CMK (cell line): ENCODE measurements at places on chromosomes 2 and 18.

DNA sequence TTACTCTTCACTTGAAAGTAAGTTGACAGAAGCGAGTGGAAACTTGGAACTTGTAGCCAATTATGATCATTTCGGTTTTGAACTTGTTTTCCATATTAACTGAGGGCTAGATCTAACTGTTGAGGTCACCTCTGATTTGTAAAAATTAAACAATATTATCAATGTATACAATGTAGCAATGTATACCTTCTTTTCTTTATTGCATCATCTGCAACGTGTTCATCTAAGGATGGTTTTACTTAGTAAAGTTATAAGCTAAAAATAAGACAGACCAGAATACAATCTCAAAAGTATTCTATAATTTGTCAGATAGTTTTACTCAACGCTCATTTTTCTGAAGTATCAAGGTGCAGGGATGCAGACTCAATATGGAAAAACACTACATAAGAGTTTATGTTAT is 435.0 kb upstream of the TNP1 start:
- DNase-seq, result no peak

DNA sequence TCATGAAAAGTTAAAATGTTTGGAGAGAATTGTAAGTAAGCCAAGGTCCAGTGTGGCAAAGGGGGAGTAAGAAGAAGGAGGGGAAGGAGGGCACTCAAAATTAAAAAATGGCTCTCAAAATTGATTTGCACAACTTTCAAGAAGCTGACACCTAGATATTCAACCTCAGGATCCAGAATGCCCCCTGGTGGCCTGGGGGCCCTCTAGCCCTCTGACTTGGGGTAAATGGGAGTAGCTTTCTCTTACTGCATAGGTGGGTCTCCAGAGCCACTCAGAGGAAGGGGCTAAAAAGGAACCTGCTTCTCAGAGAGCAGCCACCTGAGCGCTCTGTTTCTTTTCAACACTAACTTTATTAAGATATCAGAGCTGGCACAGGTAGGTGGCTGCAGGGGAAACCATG is 968.5 kb downstream of the BCL11A start:
- no peak for DNase-seq

DNA sequence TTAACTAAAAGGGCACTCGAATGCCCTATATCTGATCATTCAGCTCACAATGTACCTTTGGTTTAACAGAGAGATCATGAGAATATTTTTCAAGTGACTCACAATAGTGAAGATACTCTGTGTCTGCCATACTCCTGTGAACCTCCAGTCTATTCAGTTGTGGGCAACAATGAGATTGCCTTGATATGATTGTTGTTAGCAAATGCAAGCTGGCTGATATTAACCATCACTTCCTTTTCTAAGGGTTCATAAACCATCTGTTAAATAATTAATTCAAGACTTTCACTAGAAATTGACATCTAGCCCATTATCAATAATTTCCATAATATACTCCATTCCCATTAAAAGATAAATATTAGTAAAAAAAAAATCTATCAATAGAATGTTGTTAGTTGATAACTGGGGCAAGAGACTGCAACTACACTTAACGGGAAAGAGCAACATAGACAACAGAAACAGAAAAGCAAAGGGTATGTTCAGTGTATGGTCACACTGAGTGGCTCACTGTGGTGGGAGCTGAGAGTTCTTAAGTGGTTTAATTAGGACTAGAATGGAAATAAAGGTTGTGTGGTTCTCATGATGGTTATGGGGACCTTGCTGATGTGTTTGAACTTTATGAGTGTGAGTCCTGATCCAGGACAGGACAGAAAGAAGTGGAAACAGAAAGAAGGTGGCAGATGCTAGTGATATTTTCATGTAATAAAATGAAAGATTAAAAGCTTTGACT is 11.9 kb downstream of the IL18RAP start:
- no peak for DNase-seq

DNA sequence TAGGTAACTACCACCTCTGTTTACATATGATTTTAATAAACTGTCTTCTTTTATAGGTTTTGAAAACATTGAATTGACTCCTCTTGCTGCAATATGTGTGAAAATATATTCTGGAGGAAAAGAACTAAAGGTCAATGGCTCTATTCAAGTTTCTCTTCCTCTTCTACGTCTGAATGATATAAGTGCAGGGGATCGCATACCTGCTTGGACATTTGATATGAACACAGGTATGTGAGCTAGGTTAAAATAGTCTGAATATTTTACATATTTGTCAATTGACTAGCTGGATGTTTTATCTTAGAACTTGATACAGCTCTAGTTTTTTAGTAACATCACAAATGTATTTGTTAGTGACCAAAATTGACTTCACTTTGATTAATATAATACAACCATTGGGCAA is 57.2 kb downstream of the FAM171B start:
- DNase-seq, result no peak

- DNase-seq, result no peak
Measured at GRCh38 chr2:137963535-137964065, 673 bp upstream of the HNMT start.

GRCh38 chr2:178101321-178102079 is 10.7 kb upstream of the RBM45 start:
- DNase-seq, result no peak

DNA sequence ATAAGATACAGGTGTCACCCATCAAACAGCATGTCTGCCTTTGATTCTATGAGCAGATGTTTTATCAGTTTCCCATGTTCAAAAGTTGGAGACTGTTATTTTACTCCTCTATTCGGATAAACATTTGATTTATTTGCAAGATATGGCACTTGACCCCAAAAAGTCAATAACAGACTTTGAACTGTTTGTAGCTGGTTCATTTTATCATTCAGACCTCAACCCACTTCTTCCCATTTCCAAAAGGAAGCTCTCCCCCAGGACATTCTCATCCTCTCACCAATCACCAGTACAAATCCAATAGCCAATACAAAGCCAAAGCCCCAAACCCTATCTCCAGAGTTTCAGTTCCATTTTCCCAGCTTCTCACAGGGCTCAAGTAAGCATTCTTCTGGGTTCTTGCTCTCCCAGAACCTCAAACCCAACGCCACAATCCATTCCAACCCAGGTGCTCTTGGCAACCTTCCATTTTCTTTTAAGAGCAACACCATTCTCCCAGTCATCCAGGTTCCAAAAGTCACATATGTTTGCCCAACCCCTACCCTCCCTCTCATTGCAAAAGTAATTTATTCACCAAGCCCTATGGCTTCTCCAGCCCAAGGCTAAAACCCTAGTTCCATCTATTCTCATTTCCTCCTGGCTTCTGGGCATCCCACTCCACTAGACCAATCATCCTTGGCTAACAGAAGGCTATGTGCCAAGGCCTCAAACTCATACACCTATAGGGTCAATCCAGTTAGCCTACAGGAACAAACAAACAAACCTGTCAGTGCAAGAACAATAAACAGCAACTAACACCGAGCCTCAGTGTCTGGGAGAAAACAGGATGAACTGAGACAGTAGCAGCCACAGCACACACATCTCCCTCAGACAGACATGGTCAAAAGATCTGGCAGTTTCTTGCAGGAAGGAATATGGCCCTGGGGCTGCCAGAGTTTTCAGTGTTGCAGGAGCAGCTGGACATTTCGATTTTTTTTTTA is 9.2 kb downstream of the ACVR1 start:
- no peak for DNase-seq

DNA sequence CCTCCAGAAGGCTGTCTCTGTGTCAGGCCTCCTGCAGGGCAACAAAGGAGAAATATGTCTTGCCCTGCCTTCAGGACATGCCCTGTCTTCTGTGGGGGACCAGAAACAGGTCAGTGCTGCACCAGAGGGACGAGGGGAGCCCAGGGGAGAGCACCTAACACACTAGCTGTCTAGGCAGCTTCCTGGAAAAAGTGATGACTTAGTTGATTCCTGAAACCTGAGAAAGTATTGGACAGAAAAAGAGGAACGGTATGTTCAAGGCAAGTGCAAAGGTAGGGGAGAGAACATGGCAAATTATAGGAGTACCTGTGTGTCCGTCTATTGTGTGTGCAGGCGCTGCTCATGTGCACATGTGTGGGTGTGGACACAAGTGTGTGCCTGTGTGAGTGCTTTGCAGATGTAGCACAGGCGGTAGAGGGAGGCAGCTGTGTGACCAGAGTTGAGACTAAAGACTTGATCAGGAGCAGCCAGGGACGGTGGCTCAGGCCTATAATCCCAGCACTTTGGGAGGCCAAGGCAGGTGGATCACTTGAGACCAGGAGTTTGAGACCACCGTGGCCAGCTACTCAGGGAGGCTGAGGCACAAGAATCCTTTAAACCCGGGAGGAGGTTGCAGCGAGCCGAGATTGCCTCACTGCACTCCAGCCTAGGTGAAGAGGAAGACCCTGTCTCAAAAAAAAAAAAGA is 119.5 kb downstream of the GYPC start:
- DNase-seq, result no peak
